NCI-H446 (cell line): ENCODE measurements at places on chromosomes 6 and 20.

DNA sequence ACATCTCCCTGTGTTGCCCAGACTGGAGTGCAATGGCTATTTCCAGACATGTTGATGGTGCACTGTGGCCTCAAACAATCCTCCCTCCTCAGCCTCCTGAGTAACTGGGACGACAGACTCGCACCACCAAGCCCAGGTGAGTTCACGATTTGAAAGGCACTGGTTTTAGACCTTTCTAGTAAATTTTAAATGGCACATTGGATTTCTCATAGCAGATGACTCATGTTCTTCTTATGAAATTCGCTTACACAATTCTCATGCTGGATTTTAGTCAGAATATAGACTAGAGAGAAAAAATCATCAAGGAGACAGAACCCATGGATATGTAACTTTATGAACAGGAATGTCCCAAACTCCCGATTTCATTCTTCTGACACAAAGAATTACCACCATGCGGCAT, 18.1 kb upstream of the PXDC1 start:
- no peak for DNase-seq

DNA sequence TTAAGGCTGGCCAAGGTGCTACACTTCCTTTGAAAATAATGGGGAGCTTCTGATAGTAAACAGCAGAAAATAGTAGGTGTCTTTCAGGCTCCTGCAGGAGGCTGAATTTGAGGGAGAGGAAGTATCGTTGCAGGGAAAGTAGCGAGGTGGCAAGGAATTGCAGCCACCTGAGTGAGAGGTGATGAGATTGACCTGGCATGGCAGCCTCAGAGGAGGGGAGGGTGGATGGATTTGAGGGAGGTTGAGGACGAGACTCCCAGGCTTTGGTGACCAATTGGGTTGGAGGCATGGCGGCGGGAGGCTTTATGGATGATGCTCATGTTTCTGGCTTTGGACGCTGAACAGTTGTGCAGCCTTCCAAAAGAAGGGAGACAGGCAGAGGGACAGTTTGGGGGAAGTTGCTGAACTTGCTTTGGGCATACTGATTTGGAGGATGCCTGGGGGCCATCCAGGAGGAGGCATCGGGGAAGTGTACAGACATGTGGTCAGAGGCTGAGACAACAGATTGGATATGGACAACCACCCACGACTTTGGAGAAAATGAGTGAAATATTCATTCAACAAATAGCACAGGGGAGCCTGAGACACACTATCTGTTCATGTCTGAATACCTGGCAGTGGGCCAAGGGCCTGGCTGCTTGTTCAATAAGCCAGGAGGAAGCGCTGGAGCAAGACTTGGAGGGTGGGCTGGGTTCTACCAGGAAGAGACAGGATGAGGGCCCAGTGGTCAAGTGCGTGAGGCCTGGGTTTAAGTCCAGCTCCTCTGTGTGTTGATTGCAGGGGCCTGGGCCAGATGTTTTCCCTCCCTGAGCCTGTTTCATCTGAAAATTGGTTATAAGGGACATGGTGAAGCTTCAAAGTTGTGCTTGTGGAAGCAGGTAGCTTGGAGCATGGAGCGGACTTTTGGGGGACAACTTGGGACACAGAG, 113.2 kb downstream of the CEBPB start:
- peak; percentile 90 for DNase-seq

- DNase-seq: no peak
These were observed 18.1 kb downstream of the C6orf132 start for GRCh38 chr6:42124223-42124836.

DNA sequence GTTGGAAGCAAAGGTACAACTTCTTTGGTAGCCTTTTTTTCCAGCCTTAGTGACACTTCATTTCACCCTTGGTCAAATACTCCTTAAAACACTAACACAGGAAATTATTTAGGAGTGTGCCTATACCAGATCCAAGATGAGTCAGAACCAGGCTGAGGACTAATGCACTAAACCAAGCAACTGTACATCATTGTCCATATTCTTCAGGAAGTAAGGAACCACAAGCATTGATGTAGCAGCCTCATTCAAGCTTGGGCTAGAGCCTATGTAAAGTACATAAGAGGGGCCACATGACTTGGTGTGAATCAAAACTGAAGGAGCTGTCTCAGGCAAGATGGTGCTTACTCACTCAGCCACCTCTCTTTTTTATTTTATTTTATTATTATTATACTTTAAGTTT, 20.7 kb upstream of the ADGB start:
- no peak for DNase-seq

DNA sequence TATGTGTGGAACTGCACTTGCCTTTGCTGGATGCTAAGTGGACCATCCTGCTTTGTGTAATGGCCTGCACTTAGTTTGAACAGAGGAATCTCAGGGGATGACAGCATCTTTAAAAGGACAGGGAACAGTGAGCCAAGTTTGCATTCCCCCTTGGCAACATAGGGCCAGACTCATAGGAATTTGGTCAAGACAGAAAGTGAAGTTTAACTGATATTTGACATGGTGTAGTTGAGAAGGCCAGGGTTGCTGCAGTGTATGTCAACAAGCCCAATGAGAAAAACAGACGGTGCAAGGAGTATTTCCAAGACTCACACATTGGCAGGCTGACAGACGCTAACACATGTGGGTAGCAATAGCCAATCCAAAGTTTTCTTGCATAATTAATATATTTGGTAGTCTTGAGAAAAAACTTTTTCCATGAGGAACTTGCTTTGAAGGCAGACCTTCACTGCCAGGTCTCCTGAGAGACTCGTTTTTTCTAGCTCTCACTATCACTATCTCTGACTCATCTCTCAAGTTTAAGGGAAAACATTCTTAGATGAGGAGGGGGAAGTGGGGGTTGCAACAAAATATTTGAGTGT, 213.8 kb downstream of the IBTK start:
- DNase-seq: no peak

GRCh38 chr20:20567712-20568111, 144.7 kb downstream of the RALGAPA2 start:
- DNase-seq: no peak

DNA sequence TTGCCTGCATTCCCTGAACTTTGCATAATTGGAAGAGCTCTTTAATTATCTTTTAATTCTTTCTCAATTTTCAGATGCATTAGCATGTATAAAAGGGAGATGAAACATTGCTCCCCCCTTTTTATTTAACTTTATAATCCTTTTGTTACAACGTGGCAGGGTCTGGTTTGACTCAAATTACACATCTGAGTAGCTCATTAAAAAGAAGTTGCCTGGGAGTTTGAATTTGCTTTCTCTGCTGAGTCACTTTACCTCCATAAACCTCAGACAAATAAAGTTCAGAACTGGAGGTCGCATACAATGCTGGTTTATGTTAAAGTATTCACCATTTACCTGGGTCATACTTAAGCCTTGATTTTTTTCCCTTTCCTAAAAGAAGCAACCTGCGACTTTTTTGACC, 495.2 kb downstream of the PREX1 start:
- DNase-seq: no peak

GRCh38 chr6:48069280-48069679, 41.7 kb downstream of the PTCHD4 start:
- DNase-seq: peak; percentile 27

DNA sequence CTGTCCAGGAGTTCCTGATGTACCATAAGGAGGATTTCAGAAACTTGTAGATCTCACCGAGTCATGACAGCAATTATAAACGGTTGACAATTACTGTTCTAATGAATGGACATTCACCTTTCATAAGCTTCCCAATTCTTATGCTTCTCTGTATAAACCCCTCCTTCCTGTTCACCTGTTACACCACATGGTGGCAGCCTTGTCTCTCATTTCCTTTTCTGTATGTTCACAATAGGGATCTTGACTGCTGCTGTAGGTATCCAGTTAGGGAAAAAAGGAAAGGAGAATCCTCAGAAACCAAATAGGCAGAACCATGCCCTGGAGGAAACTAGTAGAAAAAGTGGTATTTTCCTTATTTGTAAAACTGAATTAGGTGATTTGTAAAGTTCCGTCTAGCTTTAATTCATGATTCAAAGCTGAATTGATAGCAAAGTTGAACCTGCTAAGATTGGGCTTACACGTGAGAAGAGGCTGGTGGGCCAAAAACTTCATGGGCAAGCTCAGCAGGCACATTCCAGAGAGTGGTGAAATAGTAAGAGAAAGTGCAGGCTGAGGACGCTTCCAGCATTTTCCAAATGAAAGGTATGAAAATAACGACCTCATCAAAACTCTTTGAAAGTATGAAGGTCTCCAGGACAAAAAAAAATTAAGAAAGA, 29.0 kb upstream of the TBPL1 start:
- DNase-seq: peak; percentile 24

GRCh38 chr6:131164506-131164905, 29.2 kb downstream of the AKAP7 start:
- no peak for DNase-seq

GRCh38 chr6:154504102-154504501, 6.4 kb downstream of the CNKSR3 start:
- no peak for DNase-seq

GRCh38 chr6:109687271-109687761, 3.7 kb downstream of the AK9 start:
- DNase-seq: peak; percentile 80

DNA sequence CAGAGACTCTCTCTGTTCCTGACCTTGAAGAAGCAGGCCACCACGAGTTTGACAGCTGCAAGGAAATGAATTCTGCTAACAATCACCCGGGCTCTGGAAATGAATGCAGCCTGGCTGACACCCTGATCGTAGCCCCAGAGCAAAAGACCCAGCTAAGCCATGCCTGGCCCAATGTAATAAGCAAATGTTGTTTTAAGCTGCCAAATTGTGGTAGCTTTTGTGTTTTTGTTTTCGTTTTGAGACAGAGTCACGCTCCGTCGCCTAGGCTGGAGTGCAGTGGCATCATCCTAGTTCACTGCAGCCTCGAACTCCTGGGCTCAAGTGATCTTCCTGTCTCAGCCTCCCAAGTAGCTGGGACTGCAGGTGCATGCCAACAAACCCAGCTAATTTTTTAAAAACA, 3.3 kb upstream of the OXT start:
- DNase-seq: no peak

- no peak for DNase-seq
These were observed 19.1 kb upstream of the HLA-DQB1 start for GRCh38 chr6:32685603-32686002.
